ENCODE measurements at places on chromosomes 1 and 21.

DNA sequence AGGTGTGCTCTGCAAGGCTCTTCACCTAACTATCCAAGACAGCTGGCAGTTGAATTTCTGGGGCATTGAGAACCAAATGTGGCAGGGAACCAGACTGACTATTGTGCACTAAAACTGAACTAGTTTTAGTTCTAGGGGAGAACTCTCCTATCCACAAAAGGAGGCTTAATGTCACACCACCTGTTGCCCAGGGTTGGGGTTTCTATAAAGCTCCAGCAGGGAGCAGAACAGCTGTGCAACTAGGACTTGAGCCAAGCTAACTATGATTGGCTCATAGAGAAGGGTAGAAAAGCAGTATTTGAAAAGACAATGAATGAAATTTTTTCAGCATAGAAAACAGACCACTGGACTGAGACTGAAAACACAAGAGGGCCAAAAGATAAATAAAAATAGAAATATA is 53.3 kb upstream of the FGGY start:
- no peak for DNase-seq

GRCh38 chr1:230696722-230697437 is 17.0 kb downstream of the AGT start:
- no peak for DNase-seq

GRCh38 chr1:205772607-205773032 is 2.7 kb downstream of the RAB29 start:
- no peak for DNase-seq

DNA sequence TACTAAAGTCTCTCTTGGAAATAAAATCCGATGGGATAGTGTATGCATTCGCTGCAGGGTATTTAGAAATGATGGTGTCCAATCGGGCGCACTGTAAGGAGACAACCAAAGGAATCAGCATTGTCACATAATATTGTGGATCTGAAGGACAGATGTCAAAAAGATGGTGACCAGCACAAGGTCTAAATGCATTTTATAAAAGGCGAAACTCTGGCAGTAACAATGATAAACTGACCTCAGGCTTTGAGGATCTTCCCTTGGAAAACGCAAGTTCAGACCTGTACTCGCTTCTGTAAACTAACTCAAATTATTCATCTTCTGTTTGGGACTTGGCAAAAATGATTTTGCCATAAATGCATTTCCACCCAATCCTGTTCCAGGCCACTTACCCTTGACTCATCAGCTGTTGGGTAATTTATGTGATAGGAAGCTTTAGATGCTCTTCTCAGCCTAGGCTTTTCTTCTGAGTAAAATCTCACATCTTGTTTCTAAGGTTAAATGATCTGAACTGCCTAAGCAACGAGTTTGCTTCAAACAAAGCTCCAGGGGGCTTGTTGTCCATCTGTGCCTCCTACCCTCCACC is 33.8 kb downstream of the STPG1 start:
- peak; percentile 98 for DNase-seq

DNA sequence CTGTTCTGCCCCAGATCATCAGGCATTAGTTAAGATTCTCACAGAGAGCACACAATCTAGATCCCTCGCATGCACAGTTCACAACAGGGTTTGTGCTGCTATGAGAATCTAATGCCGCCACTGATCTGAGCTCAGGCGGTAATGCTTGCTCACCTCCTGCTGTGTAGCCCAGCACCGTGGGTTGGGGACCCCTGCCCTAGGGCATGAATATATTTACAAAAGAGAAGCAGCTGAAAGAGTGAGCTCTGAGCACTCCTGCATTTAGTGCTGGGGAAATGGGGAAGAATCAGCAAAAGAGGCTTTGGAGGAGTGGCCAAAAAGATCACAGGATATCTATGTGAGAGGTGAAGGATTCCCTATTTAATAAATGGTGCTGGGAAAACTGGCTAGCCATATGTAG is 5.6 kb downstream of the CFAP57 start:
- DNase-seq, result no peak

DNA sequence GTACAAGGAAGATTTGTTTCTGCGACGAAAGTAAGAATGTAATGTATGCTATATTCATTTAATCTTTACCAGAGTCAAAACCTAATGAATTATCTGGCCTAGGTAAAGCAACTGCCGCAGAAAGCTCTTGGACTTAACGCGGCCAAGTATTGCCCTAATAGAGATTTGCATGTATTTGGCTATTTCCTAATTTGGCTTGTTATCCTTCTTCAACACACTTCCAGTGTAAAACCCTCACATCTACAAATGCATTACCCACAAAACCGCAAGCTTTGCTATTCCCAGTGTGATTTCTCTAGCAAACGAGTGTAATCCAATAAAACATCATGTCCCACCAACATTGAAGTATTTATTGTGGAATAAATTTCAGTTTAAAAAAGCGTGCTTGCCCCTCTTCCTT is 123.8 kb upstream of the LMO4 start:
- DNase-seq, result no peak

- DNase-seq, result no peak
These were observed 28.0 kb upstream of the SMPDL3B start for GRCh38 chr1:27906759-27907158.

GRCh38 chr21:33402001-33402979 is 923 bp upstream of the IFNGR2 start:
- peak; percentile 84 for DNase-seq

DNA sequence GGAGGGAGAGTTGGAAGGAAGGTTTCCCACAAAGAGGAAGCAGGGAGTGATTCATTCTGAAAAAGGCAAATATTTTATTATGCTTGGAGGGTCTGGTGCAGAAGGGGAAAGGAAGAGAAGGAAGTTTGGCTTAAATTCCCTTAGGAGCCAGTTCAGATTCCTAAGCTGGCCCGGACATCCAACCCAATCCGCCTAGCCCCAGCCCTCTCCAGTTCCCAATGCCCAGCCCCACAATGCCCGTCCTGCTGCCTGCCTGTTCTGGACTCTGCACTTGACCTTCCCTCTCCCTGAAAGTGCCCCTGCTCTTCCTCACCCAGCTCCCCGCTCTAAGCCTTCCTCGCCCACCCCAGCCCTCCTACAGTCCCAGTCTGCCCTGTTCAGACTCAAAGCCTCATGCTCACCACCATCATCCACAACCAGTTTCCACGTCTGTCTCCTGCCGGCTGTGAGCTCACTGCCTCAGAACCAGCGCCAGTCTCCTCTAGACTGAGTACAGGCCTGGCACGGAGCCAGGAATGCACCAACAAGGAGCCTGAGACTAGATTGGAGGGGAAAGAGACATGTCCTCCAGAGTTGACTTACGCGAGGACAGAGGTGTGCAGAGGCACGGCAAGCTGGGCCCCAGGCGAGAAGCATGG is 18.9 kb downstream of the CAPN2 start:
- no peak for DNase-seq

Measured in epithelial cell of esophagus (primary cell).